ENCODE measurements at places on chromosomes 3 and 15.

GRCh38 chr3:184506561-184506991 is 55.0 kb upstream of the EPHB3 start:
- DNase-seq: no peak

DNA sequence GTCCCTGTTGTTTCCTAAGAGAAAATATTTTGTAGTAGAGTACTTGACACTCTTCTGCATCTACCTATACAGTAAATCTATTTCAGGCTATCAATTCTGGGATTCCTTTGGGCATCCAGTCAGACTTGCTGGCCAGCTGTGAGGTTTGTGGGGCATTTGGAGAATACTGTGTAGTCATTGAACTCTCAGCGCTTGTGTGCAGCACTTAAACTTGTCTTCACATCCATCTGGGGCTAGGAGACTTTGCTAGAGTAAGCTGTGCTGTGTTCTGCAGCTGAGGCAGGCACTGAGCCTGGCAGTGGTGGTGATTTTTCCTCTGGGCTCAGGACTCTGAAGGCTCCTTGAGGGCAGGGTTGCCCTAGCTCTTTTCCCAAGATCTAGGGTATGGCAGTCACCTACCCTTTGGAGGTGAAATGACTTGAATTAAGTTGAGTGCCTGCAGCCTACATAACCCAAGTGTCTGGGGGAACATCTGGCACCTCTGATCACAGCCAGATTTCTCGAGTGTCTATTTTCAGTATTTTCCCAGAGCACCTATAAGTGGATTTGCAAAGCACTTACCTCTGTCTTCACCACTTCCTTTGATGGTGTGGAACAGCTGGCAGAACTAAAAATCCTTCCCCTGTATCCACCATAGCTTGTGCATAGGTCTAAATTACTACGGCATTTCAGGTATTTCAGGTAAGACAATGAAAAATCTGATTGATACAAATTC is 19.3 kb downstream of the CLSTN2 start:
- no peak for DNase-seq

GRCh38 chr3:142691527-142691926 is 32.3 kb upstream of the TRPC1 start:
- DNase-seq: no peak

DNA sequence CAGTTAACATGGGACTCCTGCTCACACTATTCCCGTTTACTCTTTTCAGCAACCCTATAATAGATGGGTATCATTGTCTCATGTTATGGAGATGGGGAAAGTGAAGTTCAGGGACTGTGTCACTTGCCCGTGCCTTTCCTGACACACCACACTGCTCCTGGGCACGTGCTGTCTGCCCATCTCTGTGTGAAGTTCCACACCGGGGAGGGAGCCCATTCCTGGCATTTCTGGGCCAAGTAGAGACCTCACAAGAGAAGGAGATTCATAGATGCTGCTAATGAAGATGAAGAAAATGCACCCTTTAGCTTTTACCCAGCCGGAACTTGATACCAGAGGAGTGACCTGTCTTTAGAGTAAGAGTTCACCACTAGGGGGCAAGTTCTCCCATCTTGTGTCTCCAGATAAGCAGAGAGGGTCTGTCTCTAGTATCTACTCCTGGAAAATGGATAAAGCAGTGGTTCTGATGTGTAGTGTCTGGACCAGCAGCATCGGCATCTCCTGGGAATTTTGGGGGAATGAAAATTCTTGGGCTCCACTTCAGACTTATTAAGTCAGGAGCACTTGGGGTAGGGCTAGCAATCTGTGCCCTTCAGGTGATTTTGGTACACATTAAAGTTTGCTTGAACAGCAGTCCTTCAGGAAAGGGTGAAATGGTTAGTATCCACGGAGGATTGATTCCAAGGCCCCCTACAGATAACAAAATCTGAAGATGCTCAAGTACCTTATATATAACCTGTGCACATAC is 2.0 kb upstream of the TOPBP1 start:
- DNase-seq: peak; percentile 26

GRCh38 chr3:128808672-128809071 is 70.7 kb upstream of the ACAD9 start:
- no peak for DNase-seq

DNA sequence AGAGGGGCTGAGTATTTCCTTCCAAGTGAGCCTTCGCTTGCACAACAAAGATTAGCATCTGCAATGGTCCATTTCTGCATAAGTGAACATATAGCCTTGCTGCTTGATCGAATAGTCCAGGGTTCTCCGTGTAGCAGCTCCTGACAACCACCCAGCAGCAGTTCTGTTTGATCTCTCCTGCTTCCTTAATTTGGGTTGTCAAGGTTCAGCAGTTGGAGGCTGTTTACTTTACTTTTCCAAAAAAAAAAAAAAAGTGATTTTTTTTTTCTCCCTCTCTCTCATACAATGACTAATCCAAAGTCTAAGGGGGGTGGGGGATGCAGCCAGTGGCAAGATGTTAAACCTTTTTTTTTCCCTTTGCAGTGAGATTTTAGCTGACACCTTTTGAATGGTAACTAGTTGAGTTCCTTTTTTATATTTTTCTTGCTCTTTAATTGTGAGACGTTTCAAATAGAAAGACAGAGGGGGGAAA is 3.6 kb downstream of the FOXP1 start:
- DNase-seq: no peak

GRCh38 chr3:139122221-139122581 is 77.5 kb upstream of the PRR23C start:
- no peak for DNase-seq

DNA sequence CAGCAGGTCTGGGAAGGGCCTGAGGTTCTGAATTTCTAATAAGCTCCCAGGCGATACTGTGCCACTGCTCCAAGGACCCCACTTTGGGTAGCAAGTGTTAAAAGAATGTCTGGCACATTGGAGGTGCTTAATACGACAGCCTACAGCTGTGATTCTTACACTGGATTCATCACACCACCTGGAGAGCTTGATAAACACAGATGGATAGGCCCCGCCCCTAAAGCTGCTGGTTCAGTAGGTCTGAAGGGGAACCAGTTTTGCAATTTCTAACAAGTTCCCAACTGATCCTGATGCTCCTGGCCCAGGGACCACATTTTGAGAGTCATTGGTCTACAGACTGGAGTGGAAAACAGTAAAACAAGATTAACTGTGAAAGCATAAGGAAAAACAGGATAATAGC is 124.8 kb upstream of the ST8SIA2 start:
- no peak for DNase-seq

GRCh38 chr3:45506084-45506483 is 88.5 kb upstream of the LIMD1 start:
- DNase-seq: no peak

DNA sequence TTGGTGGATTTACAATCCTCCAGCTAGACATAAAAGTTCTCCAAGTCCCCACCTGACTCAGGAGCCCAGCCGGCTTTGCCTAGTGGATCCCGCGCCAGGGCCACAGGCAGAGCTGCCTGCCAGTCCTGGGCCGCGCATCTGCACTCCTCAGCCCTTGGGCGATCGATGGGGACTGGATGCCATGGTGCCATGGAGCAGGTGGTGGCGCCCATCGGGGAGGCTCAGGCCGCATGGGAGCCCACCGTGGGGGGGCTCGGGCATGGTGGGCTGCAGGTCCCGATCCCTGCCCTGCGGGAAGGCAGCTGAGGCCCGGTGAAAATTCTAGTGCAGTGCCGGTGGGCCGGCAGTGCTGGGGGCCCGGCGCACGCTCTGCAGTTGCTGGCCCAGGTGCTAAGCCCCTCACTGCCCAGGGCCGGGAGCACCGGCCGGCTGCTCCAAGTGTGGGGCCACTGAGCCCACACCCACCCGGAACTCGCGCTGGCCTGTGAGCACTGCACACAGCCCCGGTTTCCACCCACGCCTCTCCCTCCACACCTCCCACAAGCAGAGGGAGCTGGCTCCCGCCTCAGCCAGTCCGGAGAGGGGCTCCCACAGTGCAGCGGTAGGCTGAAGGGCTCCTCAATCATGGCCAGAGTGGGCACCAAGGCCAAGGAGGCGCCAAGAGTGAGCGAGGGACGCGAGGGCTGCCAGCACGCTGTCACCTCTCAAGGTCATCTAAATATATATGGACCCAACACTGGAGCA is 38.8 kb upstream of the IGSF11 start:
- DNase-seq: no peak

- DNase-seq: no peak
Measured at GRCh38 chr3:126450744-126451143, 24.9 kb downstream of the ZXDC start.

All from activated CD4-positive, alpha-beta T cell treated with anti-CD3 and anti-CD28 coated beads for 4 hours (primary cell).